Ureter (tissue), 1 donor: ENCODE measurements at places on chromosomes 7 and 10.

DNA sequence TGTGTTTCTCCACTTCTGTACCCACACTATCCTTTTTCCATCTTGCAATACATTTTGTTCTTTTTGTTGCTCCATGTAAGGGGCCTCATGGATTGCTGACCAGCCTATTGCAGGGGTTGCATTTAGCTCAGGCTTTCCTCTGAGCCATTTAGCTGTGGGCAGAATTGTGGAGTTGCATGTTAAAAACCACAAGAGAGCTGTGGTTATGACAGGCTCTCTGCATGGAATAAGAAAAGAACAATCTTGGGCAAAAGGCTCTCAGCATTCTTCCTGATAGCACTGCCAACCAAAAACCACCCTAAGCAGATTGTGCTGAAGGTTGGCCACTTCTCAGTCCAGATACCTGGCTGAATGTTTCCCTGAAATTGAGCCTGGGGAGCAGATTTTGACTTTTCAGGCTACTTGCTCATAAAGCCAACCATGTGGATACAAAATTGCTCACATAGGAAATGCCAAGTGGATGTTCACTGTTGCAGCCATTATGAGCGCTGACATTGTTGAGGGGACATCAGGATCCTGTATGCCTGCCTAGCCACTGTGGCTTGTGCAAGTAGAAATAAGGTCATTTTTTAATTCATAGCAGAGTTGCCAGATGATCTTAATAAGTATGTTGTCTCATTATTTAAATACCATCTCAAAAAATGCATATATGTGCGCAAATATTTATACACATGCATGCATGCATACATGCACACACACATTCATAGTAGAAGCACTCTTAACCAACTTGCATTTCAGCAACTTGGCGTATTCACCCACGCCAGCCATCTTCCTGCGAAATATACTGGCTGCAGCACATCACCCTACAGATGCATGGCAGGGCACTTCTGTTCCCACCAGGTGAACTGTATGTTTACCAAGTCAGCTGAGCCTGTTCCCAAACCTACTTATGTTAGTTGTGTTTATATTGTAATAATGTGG lies 695.4 kb downstream of the LRMDA start:
- no peak for DNase-seq

DNA sequence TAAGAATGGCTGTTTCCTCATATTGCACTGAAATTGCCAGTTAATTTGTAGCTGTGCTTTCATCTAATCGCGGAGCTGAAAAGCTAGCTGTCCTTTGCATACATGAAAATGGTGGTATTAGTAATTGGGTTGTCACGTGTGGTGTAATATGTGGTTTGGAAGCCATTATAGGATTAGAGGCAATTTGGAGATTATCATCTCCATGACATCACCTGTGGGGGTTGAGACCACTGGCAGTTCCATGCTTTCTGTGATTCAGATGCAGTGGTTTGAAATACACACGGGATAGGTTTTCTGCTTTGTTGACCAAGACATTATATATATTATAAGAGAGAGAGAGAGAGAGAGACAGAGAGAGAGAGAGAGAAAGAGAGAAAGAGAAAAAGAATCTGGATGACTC lies 180.8 kb downstream of the RAB11FIP2 start:
- no peak for DNase-seq

GRCh38 chr10:3777981-3778691 lies 6.9 kb downstream of the KLF6 start:
- no peak for DNase-seq

- no peak for DNase-seq
Observed at GRCh38 chr7:25495342-25496250, 267.3 kb upstream of the NPVF start.

GRCh38 chr7:138023618-138024342 lies 21.9 kb upstream of the CREB3L2 start:
- DNase-seq, result no peak

DNA sequence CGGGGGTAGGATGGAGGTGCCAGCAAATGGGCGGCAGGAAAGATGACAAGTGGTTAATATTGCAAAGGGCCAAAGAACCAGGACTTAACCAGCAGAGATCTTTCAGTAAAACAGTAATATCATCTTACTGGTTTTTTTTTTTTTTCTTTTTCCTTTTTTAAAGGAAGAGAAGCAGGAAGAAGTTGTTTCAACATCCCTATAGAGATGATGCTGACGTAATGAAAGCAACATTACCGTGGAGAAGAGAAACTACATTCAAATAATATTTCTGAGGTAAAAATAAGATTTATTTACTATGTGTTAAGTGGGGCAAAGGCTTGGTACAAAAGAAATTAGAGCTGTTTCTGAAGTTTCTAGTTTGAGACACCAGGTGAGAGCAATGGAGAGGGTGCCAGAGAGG lies 11.0 kb downstream of the MINDY3 start:
- DNase-seq, result no peak

GRCh38 chr7:52958621-52959140 lies 76.8 kb upstream of the POM121L12 start:
- no peak for DNase-seq

GRCh38 chr10:110867807-110868465 lies 3.8 kb upstream of the PDCD4 start:
- no peak for DNase-seq

DNA sequence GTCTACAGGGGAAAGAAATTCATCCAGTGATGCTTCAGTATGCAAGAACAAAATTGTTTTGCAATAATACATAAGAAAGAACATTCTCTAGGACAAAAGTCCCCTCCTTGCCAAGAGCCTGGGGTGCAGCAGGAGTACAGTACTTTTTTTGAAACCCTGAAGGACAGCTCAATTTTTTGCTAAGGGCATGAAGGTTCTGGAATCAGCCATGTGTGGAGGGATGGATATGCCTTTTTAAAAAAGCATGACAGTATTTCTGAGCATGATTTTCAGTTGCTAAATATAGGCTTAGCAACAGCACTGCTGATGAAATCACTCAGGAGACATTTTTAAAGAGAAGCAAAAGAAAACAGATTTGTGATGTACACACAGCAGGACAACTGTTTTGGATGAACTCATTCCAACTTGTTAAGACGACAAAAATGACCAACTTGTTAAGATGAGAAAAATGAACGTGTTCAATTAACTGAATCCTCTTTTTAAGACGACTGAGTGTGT lies 39.3 kb downstream of the HBP1 start:
- no peak for DNase-seq

- DNase-seq, result no peak
Observed at GRCh38 chr10:5532307-5532605, 7.5 kb downstream of the CALML3 start.

DNA sequence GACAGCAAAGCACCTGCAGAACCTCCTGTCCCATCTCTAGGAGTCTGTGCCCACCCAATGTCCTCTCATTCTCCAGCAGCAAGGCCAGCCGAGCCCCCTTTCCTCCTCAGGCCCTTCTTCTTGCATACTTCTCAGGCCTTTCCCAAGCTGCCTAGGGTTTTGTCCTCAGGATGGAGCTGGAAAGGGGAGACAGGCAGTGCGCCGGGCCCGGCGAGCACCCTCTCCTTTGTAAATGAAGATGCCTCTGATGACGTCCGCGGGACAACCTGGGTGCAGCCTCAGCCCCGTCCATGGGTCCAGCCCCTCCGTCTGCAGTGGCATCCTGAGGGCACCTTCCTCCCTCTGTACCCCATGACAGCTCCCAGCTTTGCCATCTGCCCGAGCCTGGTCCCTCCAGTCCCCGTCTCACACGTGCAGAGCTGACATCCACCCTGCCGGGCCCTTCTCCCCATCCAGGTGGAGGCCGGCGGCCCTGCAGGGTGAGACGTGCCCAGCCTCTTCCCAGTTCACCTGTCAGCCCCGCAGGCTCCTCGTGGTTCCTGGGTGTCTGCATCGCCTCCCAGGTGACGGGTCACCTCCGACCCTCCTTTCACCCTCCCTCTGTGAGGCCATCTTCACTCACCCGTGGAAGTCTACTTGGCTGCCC lies 36.4 kb downstream of the JAKMIP3 start:
- DNase-seq, result peak; percentile 39

DNA sequence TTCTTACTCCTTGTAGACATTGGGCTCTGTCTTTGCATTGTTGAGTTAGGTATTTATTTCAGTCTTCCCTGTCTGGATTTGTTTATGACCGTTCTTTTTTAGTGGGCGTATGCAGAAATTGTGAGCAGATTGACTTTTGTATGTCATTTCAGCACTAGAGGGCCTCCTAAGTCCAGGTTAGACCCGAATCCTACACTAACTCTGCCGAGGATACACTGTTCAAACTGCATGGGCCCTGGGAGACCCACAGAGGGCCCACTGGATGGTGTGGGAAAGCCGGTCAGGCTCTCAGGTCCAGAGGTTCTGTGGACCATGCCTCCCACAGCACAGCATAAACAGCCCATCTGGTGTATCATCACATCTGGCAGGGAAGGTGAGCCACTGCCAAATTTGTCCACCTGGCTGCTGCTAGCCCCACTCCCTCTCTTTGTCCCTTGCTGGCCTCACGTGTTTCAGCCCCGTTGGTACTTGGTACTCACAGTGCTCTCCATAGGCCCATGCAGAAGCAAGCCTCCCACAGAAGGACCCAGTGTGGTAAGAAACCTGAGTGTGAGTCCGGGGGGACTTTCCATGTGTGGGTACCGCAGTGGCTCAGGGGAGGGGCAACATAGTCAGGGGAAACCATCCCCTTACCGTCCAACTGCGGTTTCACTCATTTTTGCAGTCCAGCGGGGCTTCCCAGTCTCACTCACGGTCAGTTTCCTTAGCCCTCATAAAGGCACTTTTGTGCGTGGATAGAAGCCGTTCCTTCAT lies 112.8 kb downstream of the APBB1IP start:
- no peak for DNase-seq

DNA sequence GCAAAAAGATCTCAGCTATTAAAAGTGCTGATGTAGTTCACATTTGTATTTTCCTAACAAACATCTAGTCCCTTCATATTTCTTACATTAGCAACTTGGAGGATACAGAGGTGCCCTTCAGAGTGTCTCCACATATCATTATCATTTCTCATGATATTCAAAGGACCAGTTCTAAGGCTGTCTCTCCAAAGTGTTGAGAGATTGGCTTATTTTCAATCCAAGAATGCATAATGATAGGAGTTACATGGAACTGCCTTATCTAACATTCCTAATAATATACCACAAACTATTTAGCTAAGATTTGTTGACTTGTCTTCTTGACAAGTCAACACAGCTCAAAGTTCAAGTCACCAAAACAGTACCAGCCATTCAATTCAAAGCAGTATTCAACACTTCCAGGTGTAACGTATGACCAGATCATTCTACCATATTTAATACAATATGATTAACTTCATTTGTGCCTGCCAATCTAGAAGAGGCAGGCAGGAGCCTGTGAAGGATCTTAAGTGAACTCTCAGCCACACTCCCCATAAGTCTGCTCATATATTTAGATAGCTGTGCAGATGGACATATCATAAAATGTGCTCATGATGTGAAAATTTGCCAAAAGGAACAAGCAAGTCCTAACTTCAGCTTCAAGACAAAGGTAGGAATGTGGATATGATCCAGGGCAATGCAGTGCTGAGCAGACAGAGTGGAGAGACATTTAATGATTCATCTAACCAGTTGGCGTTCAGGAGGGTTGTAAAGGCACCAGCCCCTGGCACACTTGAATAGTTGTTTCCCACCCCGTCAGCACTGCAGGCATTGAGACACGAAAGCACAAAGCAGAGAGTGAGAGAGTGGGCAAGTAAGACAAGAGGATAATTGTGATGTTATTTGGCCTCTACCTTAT lies 108.3 kb downstream of the MTERF1 start:
- DNase-seq, result no peak

GRCh38 chr7:100221231-100221718 lies 1.5 kb downstream of the PVRIG start:
- DNase-seq, result no peak
